ENCODE measurements at places on chromosomes 7 and 10.

GRCh38 chr10:71504570-71504969, 107.8 kb downstream of the CDH23 start:
- DNase-seq: no peak

DNA sequence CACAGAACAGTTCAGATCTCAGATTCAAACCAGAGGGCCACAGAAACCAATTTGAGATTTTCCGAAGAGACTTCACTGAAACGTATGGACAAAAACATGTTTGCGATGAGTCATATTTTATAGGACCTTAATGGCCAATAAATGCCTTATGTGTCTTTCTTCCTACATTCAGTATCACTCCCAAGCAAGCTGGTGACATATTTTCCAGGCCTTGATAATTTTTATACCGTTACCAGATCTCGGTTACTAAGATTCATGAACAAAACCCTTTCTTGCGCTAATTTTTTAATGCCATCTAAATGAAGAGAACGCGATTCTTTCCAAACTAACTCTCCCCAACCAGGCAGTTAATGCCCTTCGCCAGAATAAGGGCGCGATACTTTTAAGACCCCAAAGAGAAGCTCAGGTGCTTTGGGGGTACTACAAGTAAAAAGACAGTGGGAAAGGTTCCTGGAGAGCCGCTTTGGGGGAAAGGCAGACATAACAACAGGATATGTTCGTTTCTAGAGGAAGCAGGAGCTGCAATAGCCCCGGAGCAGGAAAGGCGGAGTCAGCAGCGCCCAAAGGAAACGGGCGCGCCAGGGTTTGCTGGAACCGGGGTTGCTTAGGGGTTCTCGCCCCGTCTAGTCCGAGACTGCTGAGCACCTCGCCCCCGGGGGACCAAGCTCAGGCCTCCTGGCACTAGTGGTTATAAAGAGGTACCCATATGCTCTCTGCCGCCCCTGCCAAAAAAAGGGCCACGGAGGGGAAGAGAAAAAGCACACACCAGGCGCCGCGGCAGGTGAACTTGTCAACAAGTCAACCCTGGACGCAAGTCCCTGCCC, 884 bp downstream of the ICA1 start:
- DNase-seq: peak; percentile 38

DNA sequence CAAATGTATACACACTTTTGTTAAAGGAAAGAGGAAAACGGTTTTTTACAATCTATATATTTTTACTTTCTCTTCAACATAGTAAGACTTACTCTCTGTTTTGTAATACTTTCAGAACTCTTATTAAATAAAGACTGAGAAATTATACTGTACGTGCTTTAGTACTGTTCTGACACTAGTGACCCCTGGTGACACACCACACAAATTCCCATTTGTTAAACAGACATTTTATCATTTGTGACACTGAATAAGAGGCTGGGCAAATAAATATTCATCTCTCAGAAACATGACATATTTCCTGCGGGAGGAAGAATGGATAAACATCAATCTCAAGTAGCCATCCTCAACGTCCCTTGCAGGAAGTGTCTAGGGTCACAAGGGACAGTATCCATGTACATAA, 68.9 kb upstream of the ZNF33B start:
- no peak for DNase-seq

GRCh38 chr10:79259834-79260233, 87.4 kb upstream of the PPIF start:
- DNase-seq: no peak

DNA sequence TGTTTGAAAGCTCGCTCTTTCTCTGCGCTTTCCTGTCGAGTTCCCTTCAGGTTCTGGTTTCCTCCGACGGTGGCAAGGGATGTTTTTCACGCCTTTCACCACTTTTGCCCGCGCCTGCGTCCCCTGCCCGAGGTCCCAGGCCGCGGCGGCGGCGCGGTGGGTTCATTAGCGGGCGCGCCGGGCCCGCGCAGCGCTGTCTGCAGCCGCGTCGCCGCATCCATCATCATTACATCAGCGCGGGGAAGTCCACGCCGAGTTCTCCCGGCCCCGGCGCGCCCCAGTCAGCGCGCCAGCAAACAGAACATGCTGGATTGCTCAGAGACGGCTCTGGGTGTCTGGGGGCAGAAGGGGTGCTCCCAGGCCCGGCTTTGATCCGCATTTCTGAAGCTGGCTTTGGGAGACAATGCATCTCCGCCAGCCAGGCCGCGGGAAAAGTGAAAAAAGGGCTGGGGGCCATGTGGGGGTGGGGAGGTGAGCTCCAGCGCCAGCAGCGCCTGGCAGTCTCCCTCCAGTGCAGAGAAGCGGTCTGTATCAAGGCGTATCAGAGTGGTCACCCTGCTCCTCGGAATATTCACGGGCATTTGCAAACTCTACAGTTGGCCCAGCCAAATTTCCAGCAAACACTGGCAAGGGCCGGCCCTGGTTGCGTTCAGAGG, 8.9 kb downstream of the GLI3 start:
- no peak for DNase-seq

DNA sequence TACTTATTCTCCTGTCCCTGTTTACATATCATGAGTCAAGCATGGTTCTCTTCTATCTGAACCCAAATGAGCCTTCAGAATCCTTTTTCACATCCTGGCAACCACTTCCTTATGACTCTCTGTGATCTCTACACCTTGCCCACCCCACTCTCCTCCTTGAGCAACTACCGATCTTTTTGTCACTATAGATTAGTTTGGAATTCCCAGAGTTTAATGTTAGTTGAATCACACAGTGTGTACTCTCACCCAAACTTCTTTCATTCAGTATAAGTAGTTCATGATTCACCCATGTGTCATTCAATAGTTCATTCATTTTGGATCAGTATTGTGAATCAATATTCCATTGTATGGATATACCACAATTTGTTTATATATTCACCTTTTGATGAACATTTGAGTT, 55.3 kb downstream of the TFAM start:
- DNase-seq: no peak

DNA sequence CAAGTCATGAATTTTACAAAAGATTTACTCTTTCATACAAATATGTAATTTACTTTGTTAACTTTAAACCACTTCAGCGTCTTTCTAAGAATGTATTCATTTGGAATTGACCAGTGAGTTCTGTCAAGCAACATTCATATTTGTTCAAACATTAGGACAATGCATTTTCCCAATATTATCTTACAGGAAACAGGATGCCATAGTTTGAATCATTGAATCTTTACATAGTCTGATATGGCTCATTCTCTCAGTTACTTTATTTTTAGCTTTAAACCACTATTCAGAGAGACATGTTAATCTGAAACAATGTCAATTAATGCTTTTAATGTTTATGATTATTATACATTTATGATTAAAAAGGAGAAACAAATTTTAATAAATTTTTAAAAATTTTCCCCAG, 21.1 kb upstream of the MEOX2 start:
- DNase-seq: no peak

GRCh38 chr10:127578259-127578960, 29.3 kb downstream of the NPS start:
- no peak for DNase-seq

DNA sequence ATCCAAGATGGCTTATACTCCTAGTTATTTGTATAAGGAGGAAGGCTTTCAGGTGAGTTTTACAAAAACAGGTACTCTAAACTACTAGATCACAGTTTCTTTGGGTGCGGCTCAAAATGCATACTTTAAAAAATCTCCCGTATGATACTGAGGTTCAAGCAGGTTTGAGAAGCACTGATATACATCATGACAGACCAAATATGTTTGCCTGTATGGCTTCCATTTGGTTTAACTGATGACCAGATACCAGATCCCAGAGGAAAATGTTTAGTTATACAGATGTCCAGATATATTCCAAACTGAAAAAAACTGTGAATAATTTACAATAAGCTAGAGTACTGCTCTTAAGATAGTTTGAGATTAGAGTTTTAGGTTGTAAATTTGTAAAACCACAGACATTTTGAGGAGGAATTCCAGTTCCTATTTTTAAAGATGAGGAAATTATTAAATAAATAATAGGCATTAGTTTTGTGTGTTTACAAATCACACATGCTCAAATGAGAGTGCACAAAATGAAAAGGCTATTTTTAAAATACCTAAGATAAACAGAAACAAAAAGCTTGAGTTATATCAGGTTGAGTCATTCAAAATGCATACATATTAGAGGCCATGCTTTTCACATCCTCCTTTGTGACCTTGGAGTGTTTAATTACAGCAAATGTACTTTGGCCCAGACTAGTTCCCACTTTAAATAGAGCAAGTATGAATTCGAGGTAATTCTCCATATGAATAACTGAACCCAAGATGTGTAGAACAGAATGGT, 60.5 kb downstream of the SEMA3C start:
- no peak for DNase-seq

GRCh38 chr10:110009736-110010475, 2.1 kb downstream of the ADD3 start:
- DNase-seq: peak; percentile 37

DNA sequence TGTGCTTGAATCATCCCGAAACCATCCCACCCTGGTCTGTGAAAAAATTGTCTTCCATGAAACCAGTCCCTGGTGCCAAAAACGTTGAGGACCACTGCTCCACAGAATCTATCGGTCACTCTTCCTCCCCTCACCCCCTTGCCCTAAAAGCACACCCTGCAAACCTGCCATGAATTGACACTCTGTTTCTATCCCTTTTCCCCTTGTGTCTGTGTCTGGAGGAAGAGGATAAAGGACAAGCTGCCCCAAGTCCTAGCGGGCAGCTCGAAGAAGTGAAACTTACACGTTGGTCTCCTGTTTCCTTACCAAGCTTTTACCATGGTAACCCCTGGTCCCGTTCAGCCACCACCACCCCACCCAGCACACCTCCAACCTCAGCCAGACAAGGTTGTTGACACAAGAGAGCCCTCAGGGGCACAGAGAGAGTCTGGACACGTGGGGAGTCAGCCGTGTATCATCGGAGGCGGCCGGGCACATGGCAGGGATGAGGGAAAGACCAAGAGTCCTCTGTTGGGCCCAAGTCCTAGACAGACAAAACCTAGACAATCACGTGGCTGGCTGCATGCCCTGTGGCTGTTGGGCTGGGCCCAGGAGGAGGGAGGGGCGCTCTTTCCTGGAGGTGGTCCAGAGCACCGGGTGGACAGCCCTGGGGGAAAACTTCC, 784 bp upstream of the SERPINE1 start:
- no peak for DNase-seq

GRCh38 chr7:2666155-2666554, 21.8 kb upstream of the AMZ1 start:
- DNase-seq: no peak

GRCh38 chr7:33596686-33597085, 308.7 kb upstream of the BMPER start:
- no peak for DNase-seq

GRCh38 chr10:122650331-122650730, 49.3 kb downstream of the C10orf120 start:
- DNase-seq: no peak

- no peak for DNase-seq
Observed at GRCh38 chr7:92644406-92645113, 54.4 kb upstream of the FAM133B start.

- no peak for DNase-seq
Observed at GRCh38 chr7:137970253-137970975, 31.5 kb downstream of the CREB3L2 start.

- no peak for DNase-seq
Observed at GRCh38 chr10:31730776-31731175, 197.9 kb downstream of the ARHGAP12 start.

GRCh38 chr10:24240041-24240751, 31.3 kb downstream of the KIAA1217 start:
- DNase-seq: no peak

GRCh38 chr7:79524048-79524447, 70.6 kb upstream of the MAGI2 start:
- no peak for DNase-seq

- DNase-seq: no peak
Observed at GRCh38 chr7:112023282-112023681, 182.9 kb downstream of the DOCK4 start.

Measured in activated CD4-positive, alpha-beta T cell treated with anti-CD3 and anti-CD28 coated beads, Interleukin-2, amount 50 U/mL, for 48 hours (primary cell).